Activated CD8-positive, alpha-beta memory T cell treated with anti-CD3 and anti-CD28 coated beads, Interleukin-2, amount 10 ng/mL, durations not matched to agents 7 days and 5 days (primary cell): ENCODE measurements at places on chromosomes 5 and 9. TPM values are rescaled to one million over a fixed set of nuclear protein-coding genes. Genes with fewer than 3 reads are reported as not detected.

- H3K27me3 ChIP-seq = no peaks in the 10 kb centered on the region
- no peak for DNase-seq
- H3K36me3 ChIP-seq = no peaks in the 10 kb centered on the region
Measured at GRCh38 chr9:133510926-133511505, 13.7 kb downstream of the MYMK start.

NUTM2G gene
- total RNA-seq = not detected

ANKRD55 gene
- total RNA-seq = 0.26 TPM

ARHGEF37 gene
- total RNA-seq = 1.1 TPM

- H3K4me1 ChIP-seq = peaks cover 9% of the 10 kb centered on the region
- no peak for DNase-seq
- H3K27me3 ChIP-seq = no peaks in the 10 kb centered on the region
- no peak overlapping the region for H3K27ac ChIP-seq
- no peak overlapping the region for H3K4me3 ChIP-seq
Measured at GRCh38 chr5:65191554-65192135, 290.1 kb downstream of the ADAMTS6 start.

DNA sequence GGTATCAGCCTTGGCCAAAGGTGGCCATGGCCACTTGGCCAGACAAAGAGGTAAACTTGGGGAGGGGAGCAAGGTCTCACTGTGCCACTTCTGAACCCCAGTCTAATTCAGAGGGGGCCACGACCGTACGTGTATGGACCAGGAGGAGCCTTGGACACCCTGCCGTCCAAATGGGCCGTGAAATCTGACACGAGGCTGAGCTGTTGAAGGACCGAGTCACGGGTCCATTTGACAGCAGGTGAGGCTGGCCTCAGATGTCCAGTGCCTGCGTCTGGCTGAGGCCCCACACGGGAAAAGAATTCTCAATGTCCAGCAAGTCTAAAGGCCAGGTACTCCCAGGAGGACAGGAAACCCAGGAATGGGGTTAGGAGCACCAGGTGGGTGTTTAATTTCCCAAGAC lies 17.7 kb downstream of the CMBL start:
- peaks cover 5% of the 10 kb centered on the region for H3K27me3 ChIP-seq
- H3K4me3 ChIP-seq = no peak overlapping the region
- no peak overlapping the region for H3K27ac ChIP-seq
- H3K4me1 ChIP-seq = peaks cover 7% of the 10 kb centered on the region
- H3K36me3 ChIP-seq = no peaks in the 10 kb centered on the region

TYRP1 gene
- total RNA-seq = not detected

- no peak overlapping the region for H3K4me3 ChIP-seq
- no peak overlapping the region for H3K27ac ChIP-seq
- no peak for DNase-seq
Measured at GRCh38 chr9:21902136-21902535, 92.1 kb downstream of the CDKN2A start.

PCDHA3 gene
- total RNA-seq = not detected

GRCh38 chr5:160479926-160480325 lies 58.3 kb downstream of the PTTG1 start:
- H3K27me3 ChIP-seq = no peaks in the 10 kb centered on the region
- peaks cover 73% of the 10 kb centered on the region for H3K36me3 ChIP-seq
- peaks cover 74% of the 10 kb centered on the region for H3K4me1 ChIP-seq
- H3K4me3 ChIP-seq = no peak overlapping the region

C5orf58 gene
- total RNA-seq = not detected

IL3 gene
- 1.5 TPM for total RNA-seq

DNA sequence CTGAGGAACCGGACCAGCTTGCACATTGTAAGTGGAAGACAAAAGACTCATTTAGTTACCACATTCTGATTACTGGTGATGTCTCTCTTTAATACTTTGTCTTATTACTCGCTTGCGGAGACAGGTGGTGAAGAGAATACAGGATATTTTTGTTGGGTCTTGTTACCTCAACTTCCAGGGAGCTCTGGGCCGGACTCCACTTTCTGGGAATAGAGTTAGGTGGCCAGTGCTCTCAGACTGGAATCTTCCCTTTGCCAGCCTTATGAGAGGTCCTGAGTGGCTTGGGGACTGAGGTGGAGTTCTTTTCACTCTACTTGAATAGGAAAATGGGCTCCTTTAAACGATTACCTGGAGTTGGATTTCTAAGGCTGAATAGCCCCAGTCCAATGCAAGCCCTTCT lies 33.3 kb upstream of the SPRY4 start:
- H3K4me3 ChIP-seq = no peak overlapping the region
- peaks cover 20% of the 10 kb centered on the region for H3K4me1 ChIP-seq
- no peak for DNase-seq
- no peaks in the 10 kb centered on the region for H3K36me3 ChIP-seq

OLFM1 gene
- 0.30 TPM for total RNA-seq

GRCh38 chr9:13759551-13759950 lies 480.1 kb upstream of the MPDZ start:
- DNase-seq = no peak
- no peaks in the 10 kb centered on the region for H3K36me3 ChIP-seq
- H3K27ac ChIP-seq = no peak overlapping the region

ENHO gene
- not detected for total RNA-seq
